ENCODE measurements at places on chromosomes 6 and 20. TPM values are rescaled to one million over a fixed set of nuclear protein-coding genes. Genes with fewer than 3 reads are reported as not detected.

The TNNC2 gene
- polyA plus RNA-seq, result 8,101 TPM

The RBBP8NL gene
- polyA plus RNA-seq, result not detected

The NOX3 gene
- polyA plus RNA-seq, result not detected

The SSTR4 gene
- not detected for polyA plus RNA-seq

The GRM1 gene
- not detected for polyA plus RNA-seq

The OLIG3 gene
- not detected for polyA plus RNA-seq

The FAM83C gene
- not detected for polyA plus RNA-seq

The CST2 gene
- polyA plus RNA-seq, result not detected

The RNF217 gene
- polyA plus RNA-seq, result 51.8 TPM

The VSX1 gene
- polyA plus RNA-seq, result not detected

The TGM6 gene
- polyA plus RNA-seq, result not detected

The NRN1 gene
- polyA plus RNA-seq, result 28.1 TPM

The GSTA4 gene
- 47.5 TPM for polyA plus RNA-seq

The KIF25 gene
- 0.73 TPM for polyA plus RNA-seq
